ENCODE measurements at places on chromosomes 12 and 14. TPM values are rescaled to one million over a fixed set of nuclear protein-coding genes. Genes with fewer than 3 reads are reported as not detected.

Gene ETFRF1
- polyA plus RNA-seq: 61.0 TPM

Gene ADCK1
- 8.5 TPM for polyA plus RNA-seq

Gene INHBC
- polyA plus RNA-seq: 0.40 TPM

Gene STYK1
- polyA plus RNA-seq: 0.94 TPM

Gene NRIP2
- polyA plus RNA-seq: 4.2 TPM

Gene ADCY6
- polyA plus RNA-seq: 54.2 TPM

Gene SERPINA12
- not detected for polyA plus RNA-seq

Gene ACOT6
- polyA plus RNA-seq: 0.04 TPM

Gene CLEC12A
- polyA plus RNA-seq: 1.5 TPM

Gene GOLGA3
- 31.9 TPM for polyA plus RNA-seq

Gene NOXRED1
- polyA plus RNA-seq: 0.84 TPM

Gene OTX2
- not detected for polyA plus RNA-seq

Gene PPP4R4
- 0.16 TPM for polyA plus RNA-seq

Gene DCAF4
- polyA plus RNA-seq: 15.3 TPM

Gene PRPH
- 115 TPM for polyA plus RNA-seq

Gene ESRRB
- polyA plus RNA-seq: 0.18 TPM

Gene CEP83
- 20.3 TPM for polyA plus RNA-seq

Gene CNTN1
- 7.4 TPM for polyA plus RNA-seq

Gene LMNTD1
- 0.22 TPM for polyA plus RNA-seq

Gene TAS2R9
- polyA plus RNA-seq: not detected

Gene ATL1
- polyA plus RNA-seq: 13.2 TPM

Gene WDR20
- polyA plus RNA-seq: 27.1 TPM

Gene HELB
- polyA plus RNA-seq: 3.5 TPM

Gene FAM186B
- polyA plus RNA-seq: 0.91 TPM

Gene KRT79
- not detected for polyA plus RNA-seq

Gene OASL
- polyA plus RNA-seq: 0.31 TPM
